ENCODE measurements at places on chromosomes 7 and 10. TPM values are rescaled to one million over a fixed set of nuclear protein-coding genes. Genes with fewer than 3 reads are reported as not detected.

SNX10 gene
- total RNA-seq = 3.3 TPM

AFAP1L2 gene
- total RNA-seq = 5.8 TPM

PON1 gene
- not detected for total RNA-seq

COL1A2 gene
- total RNA-seq = 67.0 TPM

CREM gene
- 33.4 TPM for total RNA-seq

- DNase-seq = no peak
Measured at GRCh38 chr7:138105221-138105620, 29.0 kb downstream of the AKR1D1 start.

DNA sequence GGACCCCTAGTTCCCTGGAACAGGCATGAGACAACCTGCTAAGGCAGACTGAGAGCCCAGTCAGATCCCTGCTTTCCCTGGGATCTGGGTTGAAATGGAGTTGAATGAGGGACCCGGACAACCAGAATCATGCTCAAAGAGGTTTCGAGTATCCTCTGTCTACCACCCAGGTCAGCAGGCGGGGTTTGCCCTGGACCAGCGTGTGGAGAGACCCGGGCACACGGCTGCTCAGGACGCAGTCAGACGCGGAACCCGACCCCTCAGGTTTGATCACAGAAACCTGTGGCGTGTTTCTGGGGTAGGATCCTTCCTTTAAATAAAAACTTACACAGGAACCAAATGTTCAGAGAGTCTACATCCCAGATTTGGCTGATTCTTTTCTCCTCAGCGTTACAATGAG, 330.6 kb downstream of the PTPRN2 start:
- DNase-seq = no peak

DNA sequence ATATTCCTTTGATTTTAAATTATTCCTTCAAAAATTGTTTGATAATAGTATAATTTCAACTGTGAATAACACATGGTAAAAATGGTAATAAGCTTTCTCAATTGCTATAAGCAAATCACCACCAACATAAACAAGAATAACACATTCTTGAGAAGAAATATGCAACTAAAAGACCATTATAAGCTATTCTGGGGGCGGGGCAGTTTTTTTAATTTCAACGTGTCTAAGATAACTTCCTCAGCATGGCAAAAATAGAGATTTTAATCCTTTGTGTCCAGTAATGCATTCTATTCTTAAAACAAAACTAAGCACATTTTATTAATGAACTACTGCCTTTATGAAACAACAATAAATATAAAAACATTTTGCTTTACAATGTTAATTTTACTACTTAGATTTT, 1.5 kb downstream of the DNAJC12 start:
- no peak for DNase-seq

DNA sequence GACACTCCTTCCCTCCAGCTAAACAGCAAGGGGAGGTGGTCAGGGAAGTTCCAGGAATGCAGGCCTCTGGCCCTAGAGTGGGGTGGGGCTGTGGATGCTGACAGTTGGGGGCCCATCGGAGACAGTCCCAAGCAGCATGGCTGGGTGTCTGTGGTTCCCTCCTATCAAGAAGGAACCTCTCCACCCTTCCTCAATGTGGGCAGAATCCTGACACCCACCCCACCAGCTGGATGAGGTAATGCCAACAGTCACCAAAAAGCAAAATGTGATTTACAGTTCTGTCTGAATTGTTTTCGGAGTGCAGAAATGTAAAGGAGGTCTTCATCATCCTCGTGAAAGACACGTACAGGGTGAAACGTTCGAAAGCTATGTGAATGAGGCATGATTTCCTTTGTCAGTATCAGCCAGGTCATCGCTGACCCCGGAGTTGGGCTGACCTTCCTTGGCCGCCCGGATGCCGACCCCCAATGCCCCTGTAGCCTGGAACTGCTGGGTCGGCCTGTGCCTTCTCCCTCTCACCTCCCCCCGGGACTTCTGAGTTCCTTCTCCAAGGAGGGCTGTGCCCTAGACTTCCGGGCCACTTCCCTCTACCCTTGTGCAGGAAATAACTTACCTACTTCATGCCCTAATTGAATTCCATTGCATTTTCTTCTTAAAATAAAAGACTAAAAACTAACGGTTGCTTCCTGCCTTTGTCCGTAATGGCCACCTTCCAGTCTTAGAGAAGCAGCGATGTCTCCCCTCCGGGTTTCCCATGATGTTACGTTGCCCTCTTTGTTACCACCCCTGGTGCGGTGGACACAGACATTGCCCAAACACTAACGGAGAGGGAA, 24.5 kb downstream of the FOXK1 start:
- DNase-seq = no peak

GRCh38 chr10:125079091-125079600, 81.2 kb downstream of the CTBP2 start:
- DNase-seq = no peak

GRCh38 chr10:103808780-103809179, 46.6 kb downstream of the SH3PXD2A start:
- DNase-seq = no peak

GRCh38 chr10:25125201-25125611, 49.6 kb upstream of the GPR158 start:
- DNase-seq = no peak

GRCh38 chr7:1558841-1559625, 3.0 kb upstream of the TMEM184A start:
- DNase-seq = no peak

DNA sequence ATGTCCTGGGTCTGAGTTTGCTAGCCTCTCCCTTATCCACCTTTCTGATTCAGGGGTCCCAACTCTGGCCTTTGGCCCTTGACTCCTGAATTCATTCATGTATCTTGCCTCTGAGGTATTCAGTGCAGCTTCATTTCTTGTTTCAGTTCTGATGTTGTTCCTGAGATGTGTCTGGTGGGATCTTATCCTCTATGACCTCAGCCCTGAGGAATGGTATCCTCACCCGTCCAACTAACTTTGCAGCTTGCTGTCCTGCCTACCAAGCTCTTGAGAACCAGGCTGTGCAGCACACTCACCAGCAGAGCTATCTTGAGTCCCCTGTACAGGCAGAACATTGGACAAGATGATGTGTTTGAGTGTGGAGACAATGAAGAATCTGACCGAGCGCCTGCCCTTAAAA, 13.8 kb downstream of the SUFU start:
- no peak for DNase-seq

- no peak for DNase-seq
Measured at GRCh38 chr10:5987747-5988146, 10.4 kb upstream of the IL15RA start.

- no peak for DNase-seq
Measured at GRCh38 chr10:118974951-118975350, 54.6 kb upstream of the NANOS1 start.

DNA sequence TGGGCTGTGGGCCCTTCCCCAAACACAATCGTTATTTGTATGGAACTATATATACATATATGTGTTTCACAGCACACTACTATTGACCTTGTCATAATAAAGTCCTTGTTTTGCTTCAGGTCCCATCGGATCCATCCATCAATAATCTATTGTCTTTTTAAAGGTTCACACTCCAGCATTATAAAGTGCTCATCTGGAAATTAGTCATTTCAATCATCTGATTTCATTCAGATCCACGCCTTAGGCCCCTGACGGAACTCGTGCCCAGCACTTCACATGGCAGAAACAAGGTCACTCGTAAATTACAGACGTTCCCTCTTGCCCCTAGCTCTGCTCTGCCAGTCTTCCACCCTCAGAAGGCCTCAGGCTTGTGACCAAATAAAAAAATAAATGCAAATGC, 133.1 kb upstream of the PPP2R2D start:
- no peak for DNase-seq

GRCh38 chr10:24231200-24231599, 22.3 kb downstream of the KIAA1217 start:
- DNase-seq = no peak
